ENCODE measurements at places on chromosomes 2 and 18.

- peak; percentile 20 for DNase-seq
Observed at GRCh38 chr2:221554769-221555493, 17.2 kb downstream of the EPHA4 start.

- peak; percentile 15 for DNase-seq
Observed at GRCh38 chr2:175690113-175690837, 311.8 kb downstream of the LNPK start.

- DNase-seq, result no peak
Observed at GRCh38 chr2:212994976-212995375, 156.4 kb downstream of the IKZF2 start.

DNA sequence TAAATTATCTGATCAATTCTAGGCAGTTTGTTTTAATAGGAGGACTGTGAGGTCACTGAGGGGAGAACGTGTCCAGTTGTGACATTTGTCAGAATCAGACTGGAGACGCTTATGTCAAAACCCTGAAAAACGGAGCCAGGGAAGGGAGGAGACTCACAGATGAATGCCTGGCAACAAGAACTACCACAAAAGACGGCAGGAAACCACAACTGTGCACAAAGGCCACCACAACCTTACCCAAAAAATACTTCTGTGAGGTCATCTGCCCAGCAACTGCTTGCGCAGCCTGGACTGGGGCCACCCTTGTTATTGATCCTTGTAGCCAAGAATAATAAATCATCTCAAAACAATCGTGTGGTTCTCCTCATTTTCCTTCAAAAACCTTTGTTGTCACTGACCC lies 173.0 kb upstream of the ALKAL2 start:
- DNase-seq, result peak; percentile 41

DNA sequence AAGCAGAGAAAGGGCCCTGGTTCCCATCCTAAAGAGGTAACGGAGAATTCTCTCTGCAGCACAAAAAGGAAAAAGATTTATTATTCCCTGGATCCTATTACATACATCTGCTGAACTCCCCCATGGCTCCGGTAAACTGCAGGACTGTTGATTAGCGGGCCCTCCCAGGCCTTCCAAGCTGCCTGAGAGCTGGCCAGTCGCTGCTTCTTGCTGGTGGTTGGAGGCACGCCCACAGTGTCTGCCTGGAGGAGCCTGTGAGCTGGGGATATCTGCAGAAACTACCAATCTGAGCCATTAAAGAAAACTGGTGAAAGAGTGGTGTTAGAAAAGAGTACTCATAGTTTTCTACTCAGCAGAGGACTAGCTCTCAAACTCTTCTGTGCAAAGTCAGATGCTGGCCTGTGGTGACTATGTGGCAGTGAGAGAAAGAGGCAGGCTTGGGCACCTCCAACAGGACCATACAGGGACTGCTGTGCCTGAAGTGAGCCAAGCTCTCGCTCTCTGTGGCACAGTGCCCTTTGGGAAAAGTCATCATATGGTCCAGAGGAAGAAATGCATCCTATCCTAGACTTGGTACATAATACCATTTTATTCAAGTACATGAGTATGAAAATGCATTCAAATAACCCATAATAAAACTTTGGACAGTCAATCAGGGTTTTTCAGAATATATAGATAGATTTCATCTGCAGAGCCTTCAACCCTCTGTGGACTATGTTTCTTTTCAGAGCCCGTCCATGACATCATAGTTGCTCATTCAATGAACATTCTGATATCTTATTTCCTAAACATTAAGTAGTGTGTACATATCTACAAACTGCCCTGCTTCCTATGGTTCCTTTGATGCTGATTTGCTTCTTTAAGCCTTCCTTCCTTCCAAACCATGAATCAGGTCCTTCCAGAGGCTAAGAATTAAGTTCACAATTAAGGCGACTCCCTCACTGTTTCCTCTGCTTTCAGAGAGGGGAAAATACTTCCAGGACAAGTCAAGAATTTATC lies 242.0 kb upstream of the LYPD1 start:
- no peak for DNase-seq

DNA sequence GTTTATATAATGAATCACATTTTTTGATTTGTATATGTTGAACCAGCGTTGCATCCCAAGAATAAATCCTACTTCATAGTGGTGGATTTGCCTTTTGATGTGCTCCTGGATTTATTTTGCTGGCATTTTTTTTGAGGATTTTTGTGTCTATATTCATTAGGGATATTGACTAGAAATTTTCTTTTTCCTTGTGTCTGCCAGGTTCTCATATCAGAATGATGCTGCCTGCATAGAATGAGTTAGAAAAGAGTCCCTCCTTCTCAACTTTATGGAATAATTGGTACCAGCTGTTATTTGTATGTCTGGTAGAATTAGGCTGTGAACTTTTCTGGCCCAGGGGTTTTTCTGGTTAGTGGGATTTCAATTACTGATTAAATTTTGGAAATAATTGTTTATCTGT lies 457.4 kb upstream of the DSEL start:
- no peak for DNase-seq

- no peak for DNase-seq
Observed at GRCh38 chr2:191363267-191363666, 118.1 kb downstream of the MYO1B start.

DNA sequence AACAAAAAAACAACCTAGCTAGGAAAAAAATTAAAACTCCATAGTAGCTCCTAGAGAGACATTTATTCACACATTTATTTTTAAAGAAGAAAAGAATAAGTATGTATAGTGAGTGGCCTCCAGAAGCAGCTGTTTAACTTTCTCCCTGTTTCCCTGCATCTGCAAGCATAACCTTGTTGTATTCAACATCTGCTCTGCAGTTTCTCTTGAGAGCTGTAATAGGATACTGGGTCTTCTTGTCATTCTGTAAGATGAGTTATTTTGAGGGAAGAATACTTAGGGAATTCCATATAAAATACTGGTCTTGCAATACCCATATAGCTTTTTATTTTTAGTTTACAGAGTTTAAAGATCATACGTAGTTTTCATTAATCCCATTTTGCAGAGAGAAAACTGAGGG lies 246.6 kb downstream of the LRRTM1 start:
- DNase-seq, result no peak

GRCh38 chr2:34372967-34373366 lies 773.9 kb upstream of the FAM98A start:
- DNase-seq, result no peak

DNA sequence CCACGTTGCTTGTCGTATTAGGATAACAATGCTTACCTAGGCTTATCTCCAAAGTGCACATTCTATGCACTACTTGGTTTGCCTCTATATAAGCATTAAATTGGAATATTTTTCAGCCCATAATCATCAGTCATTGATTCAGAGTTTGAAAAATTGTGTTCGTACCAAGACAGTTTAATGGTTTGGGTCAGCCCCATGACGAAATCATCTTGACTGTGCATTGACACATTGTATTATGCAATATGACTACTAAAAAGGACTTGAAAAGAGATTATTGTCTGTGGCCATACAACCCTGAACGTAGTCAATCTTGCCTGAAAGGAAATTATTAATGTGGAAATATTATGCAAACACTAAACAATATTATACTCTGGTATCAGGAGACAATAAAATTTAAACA lies 141.3 kb downstream of the EML6 start:
- DNase-seq, result no peak

DNA sequence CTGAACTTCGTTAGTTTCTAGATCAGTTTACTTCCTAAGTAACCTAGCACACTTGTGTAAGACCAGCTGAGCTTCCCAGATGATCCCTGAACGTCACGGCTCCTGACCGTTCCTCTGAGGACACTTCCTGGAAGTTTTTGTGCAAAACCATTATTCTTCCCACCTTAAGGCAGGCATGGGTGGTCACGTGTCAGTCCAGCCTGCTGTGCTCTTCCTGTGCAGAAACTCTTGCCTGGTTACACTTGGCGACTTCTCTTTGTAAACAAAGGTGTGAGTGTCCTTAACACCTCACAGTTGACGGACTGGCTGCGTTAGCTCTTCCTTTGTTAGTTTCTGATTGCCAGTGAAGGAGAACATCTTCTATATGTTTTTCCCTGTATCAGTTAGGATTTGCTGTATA lies 118.3 kb downstream of the SH3RF3 start:
- no peak for DNase-seq

- no peak for DNase-seq
Observed at GRCh38 chr2:100888601-100889000, 68.7 kb downstream of the NPAS2 start.

DNA sequence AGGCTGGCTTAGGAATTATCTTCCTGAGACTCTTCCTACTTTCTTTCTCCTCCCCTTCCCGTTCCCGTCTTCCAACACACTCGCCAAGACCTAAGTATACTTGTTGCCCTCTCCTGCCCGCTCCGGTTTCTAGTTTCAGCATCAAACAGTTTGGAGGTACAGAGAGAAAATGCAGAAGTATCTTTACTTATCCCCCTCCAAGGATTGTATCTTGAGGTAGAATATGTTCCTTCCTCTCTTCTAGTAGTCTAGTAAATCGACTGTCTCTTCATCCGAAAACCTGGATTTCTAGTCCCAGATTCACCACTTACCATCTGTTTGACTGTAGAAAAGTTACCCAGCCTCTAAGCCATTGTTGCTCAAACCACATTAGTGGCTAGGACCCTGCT lies 755 bp downstream of the EIF4E2 start:
- no peak for DNase-seq

DNA sequence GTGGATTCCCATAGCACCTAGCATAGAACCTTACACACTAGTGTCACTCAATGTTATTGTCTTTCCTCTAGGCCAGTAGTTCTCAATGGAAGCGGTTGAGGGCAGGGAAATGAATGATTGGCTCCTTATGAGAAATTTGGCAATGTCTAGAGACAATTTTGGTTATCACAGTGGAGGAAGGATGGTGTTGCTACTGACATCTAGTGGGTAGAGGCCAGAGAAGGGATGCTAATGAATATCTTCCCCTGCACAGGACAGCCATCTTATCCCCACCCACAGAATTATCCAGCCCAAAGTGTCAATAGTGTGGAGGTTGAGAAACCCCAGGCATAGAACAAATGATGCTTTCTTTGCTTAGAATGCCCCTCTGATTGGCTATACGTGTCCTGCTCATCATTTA lies 15.8 kb downstream of the C18orf63 start:
- DNase-seq, result no peak

DNA sequence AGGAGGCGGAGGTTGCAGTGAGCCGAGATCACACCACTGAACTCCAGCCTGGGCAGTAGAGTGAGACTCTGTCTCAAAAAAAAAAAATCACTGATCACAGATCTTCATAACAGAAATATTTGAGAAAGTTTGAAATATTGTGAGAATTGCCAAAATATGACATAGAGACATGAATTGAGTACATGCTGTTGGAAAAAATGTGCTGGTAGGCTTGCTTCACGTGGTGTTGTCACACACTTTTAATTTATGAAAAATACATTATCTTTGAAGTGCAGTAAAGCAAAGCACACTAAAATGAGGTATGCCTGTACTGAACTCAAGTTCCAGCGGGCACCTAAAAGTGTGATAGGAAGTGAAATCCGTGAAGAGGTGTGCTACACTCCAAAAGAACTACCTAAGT lies 152.6 kb downstream of the TMEFF2 start:
- DNase-seq, result no peak

DNA sequence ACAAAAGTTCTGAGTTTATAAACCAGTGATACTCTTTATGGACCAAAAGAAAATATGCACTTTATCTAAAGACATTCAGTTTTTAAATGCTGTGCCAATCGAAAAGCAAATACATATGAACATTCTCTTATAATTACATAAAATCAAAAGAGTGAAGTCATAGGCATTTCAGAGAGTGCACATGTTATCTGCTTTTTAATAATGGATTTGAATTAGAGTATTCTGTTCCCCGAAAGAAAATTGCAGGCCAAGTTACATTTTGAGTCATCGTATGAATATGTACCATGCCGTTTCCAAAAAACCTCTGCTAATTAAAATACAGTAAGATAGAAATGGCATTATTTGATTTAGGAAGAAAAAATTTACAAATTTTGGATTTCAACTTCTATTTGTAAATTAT lies 565.7 kb downstream of the ZEB2 start:
- DNase-seq, result no peak

GRCh38 chr2:128622955-128623620 lies 304.4 kb upstream of the HS6ST1 start:
- DNase-seq, result no peak

- DNase-seq, result no peak
Observed at GRCh38 chr2:67108231-67108630, 288.9 kb upstream of the ETAA1 start.

DNA sequence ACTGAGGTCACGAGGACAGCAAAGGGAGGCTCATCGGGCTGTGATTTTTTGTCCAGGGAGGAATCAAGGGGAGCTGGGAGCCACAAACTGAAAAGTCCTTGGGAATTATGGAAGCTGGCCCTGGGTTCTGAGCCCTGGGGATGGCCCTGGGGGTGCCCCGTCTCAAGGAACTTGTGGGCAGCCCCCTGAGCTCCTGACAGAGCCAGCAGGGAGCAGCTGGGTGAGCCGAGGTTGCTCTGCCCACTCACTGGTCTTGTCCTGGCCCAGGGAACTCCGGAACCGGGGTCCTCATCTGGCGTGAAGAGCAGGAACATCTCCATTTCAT lies 61.3 kb upstream of the HDAC4 start:
- DNase-seq, result no peak

DNA sequence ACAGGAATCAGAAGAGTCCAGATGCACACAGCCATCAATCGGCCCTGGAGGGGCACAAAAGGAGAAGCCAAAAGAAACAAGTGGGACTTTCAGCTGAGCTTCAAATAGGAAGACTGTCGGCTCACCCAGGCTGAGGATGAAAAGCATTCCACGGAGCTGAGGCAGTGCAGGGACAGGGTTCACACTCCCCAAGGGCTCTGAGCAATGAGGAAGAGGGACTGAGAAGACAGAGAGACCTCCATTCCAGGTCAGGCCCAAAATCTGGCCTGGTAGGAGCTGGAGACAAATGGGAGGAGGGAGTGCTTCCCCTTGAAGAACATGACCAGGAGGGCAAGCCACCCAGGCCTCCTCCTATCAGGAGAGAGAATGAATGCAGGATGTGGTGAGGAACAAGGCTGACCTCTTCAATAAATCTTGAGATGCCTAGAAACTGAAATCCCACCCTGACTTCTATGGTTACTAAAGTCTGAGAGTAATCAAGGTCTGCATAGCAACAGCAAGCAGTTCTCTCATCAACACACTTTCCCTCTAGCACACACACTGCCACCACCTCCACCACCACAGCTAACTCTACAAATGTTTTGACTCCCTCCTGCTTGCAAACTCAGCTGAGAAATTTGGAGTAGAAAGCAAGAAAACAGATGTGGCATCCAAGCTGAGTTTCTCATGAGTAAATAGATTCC lies 434.4 kb downstream of the TNS1 start:
- no peak for DNase-seq

DNA sequence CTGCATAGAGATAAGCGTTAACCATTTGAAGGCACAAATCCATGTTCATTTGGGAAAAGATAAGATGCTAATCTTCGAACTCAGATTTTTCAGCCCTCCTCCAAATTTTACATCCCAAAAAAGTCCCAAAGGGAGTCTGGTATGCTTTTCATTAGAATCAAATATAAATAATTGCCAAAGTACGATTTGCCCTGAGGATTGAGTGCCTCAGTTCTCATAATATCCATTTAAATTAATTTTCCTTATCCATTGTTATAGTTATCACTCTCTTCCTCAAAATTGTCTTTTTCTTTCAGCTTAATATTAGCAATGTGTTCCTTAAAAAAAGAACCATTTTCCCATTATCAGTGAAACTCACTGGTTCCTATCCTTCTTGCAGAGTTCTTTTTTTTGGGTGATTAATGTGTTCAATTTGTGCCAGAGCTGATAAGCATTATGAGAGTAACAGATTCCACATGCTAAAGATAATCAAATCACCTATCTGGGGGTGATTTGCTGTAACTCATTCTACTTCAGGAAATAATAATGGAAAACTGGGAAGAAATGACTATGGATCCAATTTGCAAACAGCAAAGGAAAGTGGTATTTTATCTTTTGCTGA lies 686 bp downstream of the HNMT start:
- DNase-seq, result no peak

GRCh38 chr2:30421026-30421603 lies 25.9 kb upstream of the LCLAT1 start:
- DNase-seq, result no peak
